ENCODE measurements at places on chromosomes 2 and 18. TPM values are rescaled to one million over a fixed set of nuclear protein-coding genes. Genes with fewer than 3 reads are reported as not detected.

- no peak for DNase-seq
These were observed 247.5 kb upstream of the CDH20 start for GRCh38 chr18:61085761-61086160.

DNA sequence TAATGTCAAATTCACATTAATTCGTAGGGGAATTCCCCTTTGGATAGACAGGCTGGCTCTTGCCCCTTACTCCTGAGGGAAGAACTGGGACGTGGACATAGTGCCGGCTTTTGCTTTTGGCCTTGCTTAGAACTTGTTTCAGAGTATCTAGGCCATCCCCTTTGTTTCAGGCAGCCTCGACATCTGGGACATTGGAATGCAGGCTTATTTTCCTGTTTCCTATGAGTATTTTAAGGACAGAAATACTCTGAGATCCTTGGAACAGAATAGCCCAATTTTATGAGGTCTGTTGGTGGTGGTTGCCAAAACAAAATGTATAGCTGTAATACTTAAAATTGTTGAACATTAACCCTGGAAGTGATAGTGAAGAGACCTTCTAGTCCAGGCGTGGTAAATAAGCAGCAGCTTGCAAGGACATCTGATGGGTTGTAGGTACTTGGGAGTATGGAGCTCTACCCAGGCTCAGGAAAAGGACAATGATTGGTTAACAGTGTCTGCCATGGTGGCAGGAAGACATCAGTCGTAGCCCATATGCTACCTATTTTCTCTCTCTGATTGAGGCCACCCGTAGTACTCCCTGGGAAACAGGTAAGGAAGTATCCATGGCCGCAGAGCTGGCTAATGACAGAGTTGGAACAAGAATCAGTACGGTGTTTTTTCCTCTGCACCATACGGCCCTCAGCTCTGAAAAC lies 112.4 kb downstream of the CDK15 start:
- no peak for DNase-seq

GRCh38 chr2:219167997-219168396 lies 1.8 kb downstream of the SLC23A3 start:
- no peak for DNase-seq

The SKOR2 gene
- total RNA-seq = not detected
